ENCODE measurements at places on chromosomes 5 and 9.

- DNase-seq: no peak
Measured at GRCh38 chr9:98885575-98886295, 58.0 kb upstream of the COL15A1 start.

DNA sequence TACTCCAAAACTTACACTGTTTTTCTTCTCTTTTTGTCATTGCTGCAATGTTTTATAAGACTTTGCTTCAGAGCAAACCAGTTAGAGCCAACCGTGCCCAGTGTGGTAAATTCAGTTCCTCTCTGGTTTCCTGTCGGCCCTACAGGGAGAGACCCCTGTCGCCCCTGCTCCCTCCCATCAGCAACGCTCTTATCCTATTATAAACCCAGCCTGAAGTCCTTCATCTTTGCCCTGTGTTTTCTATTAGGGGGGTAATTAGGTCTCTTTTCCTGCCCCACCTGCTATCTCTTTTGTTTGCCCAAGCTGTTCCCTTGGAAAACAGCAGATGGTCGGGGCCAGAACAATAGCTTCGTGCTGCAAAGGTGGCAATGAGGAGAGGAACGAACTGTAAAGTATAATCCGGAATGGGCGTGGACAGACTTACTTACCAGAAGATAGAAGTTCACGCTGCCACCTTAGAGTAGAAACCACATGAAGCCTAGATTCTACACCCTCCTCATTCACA, 21.4 kb upstream of the OTULINL start:
- DNase-seq: no peak

DNA sequence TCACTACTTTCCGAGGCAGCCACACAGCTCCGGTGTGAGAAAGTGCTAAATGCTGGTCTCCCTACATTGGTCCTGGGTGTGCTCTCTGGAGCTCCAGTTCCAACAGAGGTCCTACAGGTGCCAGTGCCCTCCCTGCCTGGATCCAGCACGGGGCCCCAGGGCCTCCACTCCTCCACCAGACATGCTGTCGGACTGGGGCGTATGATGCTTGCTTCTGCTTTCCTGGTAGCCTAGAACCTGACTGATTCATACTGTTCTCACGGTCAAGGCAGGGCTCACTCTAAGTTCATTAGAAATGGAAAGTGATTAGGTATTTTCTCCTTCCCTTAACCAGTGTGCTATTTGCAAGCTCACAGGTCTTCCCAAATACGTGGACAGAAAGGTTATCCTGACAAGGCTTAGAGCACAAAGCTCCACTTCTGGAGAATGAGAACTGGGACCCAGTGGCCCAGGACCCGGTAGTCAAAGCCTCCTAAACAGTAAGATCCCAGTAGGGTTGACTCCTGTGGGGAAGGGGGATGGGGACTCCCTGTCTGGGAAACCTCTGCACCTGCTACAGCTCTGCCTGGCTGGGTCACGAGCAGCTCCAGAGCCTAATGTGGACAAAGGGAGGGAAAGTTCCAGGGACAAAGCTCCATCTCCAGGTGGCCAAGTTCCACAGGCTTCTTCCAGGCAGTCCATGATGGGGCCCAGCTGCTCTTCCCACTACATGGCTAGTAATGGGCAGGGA, 98.1 kb downstream of the PAX5 start:
- no peak for DNase-seq

GRCh38 chr9:128415281-128415680, 5.4 kb upstream of the CERCAM start:
- DNase-seq: no peak

- DNase-seq: no peak
Measured at GRCh38 chr5:122895141-122895540, 49.7 kb downstream of the SNX24 start.

- DNase-seq: no peak
Measured at GRCh38 chr5:53895091-53895683, 334.7 kb downstream of the NDUFS4 start.

GRCh38 chr5:90285581-90285980, 124.0 kb downstream of the CETN3 start:
- no peak for DNase-seq

DNA sequence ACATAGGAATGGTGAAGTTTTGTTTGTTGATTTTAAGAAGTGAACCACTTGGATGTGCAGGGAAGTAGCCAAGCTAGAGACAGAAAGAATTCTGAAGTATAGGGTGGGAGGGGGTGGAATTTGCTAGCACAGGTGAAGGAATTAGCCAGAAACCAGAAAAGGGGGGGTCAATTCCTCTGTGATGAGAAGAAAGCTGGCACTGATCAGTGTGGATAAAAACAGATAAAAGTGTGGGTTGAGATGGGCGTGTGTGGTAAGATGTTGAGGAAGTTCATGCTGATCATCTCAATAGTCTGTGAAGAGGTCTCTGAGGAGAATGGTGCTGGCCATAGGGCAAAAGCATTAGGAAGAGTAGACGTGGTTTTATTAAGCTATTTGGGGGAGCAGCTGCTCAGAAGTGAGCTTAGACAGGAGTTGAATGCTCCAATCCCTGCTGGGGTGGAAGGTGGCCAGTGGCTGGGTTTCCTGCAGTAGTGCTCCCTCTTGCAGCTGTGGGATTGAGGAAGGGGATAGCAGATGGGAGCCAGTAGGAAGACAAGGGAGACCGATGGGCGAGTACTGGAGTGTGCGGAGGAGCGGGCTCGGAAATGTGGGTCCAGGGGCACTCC, 88.7 kb upstream of the ELL2 start:
- DNase-seq: no peak

DNA sequence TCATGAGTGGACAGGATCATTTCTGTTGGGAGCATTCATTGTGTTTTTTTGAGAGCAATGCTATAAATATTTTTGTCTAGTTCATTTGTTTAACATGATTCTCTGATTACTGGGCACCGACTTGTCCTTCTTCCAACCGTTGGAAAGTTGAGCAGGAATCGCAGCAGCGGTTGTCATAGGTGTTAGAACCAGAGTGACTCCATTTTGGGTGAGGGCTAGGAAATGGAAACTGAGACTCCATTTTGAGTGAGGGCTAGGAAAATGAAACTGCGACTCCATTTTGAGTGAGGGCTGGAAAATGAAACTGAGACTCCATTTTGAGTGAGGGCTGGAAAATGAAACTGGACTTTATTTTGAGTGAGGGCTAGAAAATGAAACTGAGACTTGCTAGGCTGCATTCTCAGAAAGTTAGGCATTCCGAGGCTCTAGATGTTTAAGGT, 100.6 kb downstream of the ICE1 start:
- no peak for DNase-seq

GRCh38 chr9:107815782-107816560, 326.4 kb upstream of the KLF4 start:
- DNase-seq: no peak

GRCh38 chr5:43386960-43387362, 25.2 kb downstream of the CCL28 start:
- no peak for DNase-seq
